Fibroblast of villous mesenchyme (primary cell): ENCODE measurements at places on chromosomes 5 and 9. TPM values are rescaled to one million over a fixed set of nuclear protein-coding genes. Genes with fewer than 3 reads are reported as not detected.

CFAP77 gene
- under 0.01 TPM in 1 of 2 replicates, not detected in the other for total RNA-seq

CA9 gene
- under 0.01 TPM in 1 of 2 replicates, not detected in the other for total RNA-seq

IRX2 gene
- total RNA-seq = 0.32 and 3.0 TPM in 2 replicates

NCS1 gene
- 30.0 and 42.7 TPM in 2 replicates for total RNA-seq

CFAP90 gene
- total RNA-seq = not detected in 2 replicates

C5orf58 gene
- total RNA-seq = not detected in 2 replicates

CD72 gene
- 0.86 and 1.3 TPM in 2 replicates for total RNA-seq

ZCCHC9 gene
- total RNA-seq = 23.2 and 33.7 TPM in 2 replicates

CAVIN4 gene
- total RNA-seq = 0.64 and 1.3 TPM in 2 replicates

GKAP1 gene
- total RNA-seq = 0.97 and 2.2 TPM in 2 replicates

TCERG1 gene
- 56.7 and 71.7 TPM in 2 replicates for total RNA-seq

IFNA13 gene
- not detected in 2 replicates for total RNA-seq

ELL2 gene
- 136 and 302 TPM in 2 replicates for total RNA-seq

PLPPR1 gene
- not detected in 2 replicates for total RNA-seq

GABRG2 gene
- total RNA-seq = under 0.01 TPM in 2 replicates

DNA sequence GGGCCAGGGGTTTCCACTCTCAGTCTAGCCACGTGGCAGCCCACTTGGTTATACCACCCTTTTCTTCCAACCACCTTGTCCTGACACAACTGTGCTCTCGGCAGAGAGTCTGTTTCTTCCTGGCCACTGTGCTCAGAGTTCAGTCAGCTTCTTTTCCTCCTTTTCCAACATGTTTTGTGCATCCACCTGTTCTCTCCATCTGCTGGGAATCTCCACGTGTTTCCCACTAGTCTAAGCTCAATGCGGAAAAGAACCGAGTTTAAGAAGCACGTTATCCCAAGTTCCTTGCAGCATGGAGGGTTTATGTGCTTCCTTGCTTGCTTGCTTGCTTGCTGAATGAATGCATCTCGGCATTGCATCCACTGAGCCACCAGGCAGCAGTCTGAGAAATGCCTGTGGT, 543.6 kb upstream of the DAP start:
- DNase-seq = no peak

DNA sequence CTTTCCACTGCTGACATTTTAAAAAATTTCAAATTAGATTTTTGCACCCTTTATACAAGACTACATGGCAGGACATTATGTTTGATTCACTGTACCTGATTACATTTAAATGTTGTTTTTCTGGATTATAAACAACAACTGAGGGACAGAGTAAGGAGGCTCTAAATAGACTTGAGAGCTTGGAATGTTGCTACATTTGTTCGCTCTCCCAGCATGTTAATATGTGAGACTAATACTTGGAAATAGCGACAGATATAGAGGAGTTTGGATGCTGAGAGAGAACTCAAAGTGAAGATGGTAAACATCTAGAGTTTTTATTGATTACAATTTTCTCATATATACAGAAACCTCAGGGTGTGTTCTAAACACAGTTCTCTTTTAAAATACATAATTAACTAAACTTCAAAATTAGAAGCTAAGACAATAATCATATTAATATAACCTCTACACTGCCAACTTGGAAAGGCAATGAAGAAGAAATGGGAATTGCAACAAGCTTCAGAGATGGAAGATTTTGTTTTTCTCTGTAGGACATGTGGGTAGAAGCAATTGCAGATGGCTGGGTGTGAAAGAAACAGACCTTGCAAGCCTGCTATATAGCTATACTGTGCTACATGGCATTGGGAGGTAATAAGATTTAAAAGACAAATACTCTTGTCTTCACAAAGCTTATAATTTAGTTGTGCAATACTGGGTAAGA, 1.4 kb upstream of the NDFIP1 start:
- DNase-seq = no peak

DNA sequence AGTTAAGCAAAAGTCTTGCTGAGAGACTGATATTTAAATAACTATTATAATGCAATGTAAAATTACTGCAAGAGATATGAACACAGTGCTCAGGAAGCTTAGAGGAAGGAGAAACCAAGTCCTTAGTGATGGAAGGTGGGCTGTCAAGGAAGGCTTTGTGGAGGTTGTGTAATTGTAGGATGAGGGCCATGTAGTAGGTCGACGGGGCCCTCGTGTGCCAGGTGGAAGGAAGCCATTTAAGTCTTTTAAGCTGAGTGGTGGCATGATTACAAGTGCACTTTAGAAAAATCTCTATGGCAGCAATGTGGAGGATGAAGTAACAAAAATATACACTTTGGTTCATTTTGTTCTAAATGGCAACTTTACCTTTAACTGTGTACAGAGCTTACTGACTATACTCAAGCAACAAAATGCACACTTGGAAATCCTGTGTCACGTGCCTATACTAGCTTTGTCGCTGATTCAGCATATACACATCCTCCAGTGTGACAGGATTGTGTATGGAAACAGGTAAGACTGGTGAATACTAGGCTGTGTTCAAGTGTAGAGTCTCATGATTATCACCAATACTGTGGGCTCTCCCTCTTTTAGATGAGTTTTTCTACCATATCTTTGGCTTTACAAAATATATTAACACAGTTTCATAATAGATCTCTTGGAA, 78.6 kb downstream of the TMC1 start:
- DNase-seq = no peak

- no peak for DNase-seq
Observed at GRCh38 chr9:106726070-106726815, 136.7 kb upstream of the ZNF462 start.

- no peak for DNase-seq
Observed at GRCh38 chr9:73980754-73981153, 516.4 kb upstream of the RORB start.

DNA sequence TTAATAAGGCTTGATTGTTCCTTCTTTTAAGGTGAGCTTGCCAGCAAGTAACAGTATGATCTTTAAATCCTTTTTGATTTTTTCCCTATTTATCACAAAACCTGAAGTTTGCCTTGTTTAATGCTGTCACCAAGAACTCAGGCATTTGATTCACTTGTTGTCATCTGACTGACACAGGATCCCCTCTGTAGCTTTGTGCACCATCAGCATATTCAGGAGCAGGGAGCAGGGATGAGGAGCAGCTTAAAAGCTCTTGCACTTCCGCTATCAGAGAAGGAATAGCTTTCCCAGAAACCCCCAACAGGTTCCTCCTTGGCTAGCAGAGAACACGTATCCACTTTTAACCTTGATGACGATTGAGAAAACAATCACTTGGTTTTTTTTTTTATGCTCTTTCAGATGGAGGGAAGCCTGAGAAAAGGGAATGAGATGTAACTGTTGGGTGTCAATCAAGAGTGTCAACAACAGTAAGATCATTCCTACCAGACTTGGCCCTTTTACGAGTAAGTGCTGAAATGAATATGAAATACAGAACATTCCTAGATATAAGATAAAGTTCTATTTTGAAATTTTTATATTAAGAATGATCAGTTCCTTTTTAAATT, 433.1 kb upstream of the CDH18 start:
- no peak for DNase-seq

DNA sequence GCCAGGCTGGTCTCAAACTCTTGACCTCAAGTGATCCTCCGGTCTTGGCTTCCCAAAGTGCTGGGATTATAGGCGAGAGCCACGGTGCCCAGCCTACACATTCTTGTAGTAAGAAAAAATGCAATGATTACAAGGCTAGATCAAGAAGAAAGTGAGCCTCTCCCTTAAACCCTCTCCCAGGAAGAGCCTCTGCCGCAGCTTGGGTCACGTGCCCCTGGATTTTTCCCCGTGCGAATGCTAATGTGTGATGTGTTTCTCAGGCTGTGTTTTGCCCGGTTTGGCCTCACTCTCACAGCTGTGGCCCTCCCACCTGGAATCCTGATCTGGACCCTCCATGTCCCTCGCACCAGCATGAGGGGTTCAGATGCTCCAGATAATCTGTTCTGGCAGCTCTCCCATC, 6.9 kb downstream of the PLPP7 start:
- DNase-seq = peak; percentile 36

DNA sequence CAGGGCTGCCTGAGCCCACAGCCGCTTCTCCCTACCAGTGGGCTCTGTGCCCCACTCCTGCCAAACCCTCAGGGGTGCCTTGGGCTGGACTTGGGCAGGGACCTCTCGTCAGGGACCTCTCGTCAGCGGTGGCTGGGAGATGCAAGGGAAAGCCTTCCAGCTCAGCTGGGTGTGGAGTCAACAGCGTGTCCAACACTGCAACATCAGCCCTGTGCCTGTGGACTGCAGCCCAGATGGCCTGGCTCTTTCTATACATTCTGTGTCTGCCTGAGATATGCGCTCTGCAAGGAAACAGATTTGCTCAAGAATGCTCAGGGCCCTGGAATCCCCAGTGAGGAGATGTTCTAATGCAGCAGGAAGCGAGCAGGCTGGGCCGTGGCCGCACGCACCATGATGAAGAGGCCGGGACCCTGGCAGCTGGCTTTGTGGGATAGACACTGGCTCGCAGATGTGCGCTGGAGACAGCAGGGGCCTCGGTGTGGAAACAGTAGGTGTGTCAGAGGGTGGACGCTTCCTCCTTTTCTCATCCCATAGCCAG, 85.0 kb upstream of the COL5A1 start:
- DNase-seq = peak; percentile 90

DNA sequence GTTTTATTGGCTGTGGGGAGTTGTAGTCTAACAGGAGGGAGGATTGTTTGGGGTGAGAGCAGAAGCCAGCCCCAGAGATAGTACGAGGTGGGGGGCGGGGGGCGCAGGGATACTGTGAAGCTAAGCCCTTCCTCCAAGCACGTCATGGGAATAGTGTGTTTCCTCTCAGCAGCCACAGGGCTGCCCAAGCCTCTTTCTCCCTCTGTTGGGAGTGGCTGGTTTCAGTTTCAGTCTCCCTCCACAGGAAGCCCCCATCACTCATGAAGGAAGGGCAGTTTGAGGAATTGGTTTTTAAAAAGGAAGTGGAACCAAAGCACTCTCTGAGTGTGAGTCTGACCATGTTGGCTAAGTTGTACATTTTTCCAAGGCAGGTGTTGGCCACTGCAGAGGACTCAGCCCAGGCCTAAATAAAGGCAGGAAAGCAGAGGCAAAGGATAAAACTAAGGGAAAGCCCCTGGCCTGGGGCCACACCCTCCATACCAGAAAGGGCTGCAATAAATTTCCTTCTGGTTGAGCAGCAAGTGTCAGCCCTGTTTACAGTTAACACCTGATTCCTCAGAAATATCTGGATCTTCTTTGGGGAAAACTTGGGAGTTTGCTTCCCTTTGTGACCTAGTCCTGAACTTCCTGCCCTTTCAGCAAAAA, 3.2 kb downstream of the RAB24 start:
- DNase-seq = peak; percentile 90

DNA sequence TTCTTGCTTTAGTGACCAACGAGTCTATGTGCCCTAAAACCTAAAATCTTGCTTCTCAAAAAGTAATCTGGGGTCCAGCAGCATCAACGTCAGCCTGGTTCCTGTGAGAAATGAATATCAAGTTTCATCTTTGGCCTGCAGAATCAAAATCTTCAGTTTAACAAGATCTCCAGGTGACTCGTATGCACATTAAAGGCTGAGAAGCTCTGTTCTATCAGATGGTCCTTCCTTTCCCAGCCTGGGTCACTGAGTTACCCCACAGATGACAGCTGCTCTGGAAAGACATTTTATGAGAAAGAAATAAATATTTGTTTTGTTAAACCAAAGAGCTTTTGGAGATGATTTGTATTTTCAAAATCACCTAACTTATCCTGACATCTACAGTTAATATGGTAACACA, 75.8 kb downstream of the ADAMTSL1 start:
- DNase-seq = no peak

- no peak for DNase-seq
Observed at GRCh38 chr9:19431361-19432171, 22.8 kb downstream of the ACER2 start.

- DNase-seq = peak; percentile 48
Observed at GRCh38 chr5:90534922-90535321, 5.5 kb upstream of the LYSMD3 start.

DNA sequence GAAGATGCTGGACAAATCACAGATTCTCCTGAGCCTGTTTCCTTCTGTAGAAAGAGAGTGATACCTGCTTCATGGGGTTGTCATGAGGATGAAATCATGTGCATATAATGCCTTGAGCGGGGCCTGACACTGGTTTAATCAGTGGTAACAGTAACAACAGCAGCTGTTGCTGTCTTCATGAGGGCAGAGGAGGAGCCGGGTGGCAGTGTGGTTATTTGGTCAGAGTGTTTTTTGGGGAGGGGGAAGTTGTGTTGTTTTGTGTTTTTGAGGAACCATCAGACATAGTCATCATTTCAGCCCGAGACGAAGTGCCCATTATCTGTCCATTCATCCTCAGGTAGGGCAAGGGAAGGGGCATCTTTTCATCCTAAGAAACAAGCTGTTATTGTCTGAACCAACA, 44.0 kb downstream of the NEURL1B start:
- DNase-seq = no peak

GRCh38 chr9:101047848-101048397, 19.4 kb downstream of the PLPPR1 start:
- no peak for DNase-seq

GRCh38 chr5:81428861-81429260, 34.9 kb upstream of the ACOT12 start:
- no peak for DNase-seq

DNA sequence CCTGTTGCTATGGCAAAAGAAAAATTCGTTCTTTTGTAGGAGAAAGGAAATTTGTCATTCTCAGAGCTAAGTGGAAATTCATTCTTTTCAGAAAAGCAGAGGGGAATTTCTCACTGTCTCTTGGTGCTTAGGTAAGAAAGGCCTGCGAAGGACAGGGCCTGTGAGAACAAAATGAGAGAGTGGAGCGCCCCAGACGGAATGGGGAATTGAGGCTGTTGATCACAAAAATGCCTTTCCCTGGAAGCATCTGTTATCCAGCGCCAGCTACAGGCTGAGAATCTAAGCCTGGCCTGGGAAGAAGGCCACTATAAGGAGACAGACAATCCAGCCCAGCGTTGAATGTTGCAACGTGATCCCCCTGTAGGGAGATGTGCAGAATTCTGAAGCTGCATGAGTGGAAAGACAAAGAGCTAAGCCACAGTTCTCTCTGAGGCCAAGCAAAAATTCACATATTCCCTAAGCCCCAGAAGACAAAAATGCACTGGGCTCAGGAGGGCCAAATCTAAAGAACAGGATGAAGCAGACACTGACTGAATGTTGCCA, 44.8 kb upstream of the CLK4 start:
- DNase-seq = no peak

- no peak for DNase-seq
Observed at GRCh38 chr5:8520917-8521316, 652.0 kb downstream of the MTRR start.

DNA sequence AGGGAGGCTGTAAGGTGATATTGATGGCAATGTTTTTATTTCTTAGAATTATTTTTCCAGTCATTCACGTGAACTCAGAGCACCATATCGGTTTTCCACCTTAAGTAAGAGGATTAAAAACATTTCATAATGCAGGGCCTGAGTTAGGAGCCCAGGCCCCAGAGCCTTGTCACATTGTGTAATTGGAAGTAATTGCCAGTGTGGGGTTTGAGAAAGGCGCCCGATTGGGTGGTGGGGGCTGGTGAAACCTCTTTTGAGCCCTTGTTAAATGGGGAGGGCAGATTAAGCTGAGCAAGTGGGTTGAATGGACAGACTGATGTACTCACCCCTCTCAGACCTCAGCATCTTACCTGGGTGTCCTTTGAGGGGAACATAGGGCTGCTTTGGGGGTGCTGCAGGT, 116.7 kb upstream of the PITX1 start:
- DNase-seq = no peak

- DNase-seq = no peak
Observed at GRCh38 chr5:159021136-159021900, 78.4 kb downstream of the EBF1 start.

GRCh38 chr5:159887050-159887449, 29.2 kb upstream of the ADRA1B start:
- DNase-seq = no peak
